ENCODE measurements at places on chromosomes 11 and 22.

DNA sequence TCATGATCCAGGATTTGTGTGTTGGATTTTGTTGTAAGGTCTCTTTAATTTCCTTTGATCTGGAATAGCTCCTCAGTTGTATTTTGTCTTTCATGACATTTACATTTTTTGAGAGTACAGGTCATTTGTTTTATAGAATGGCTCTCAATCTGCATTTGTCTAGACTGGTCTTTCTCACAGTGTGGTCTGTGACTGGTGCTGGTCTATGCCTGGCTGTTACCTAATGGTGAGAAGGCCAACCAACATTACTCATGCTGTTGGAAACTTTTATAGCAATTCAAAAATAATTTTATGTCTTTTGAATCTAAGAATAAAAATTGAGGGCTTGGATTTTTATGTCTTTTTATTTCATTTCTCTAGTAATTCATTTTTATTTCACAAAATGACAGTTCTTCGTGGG lies 3.9 kb upstream of the NCR3LG1 start:
- no peak for DNase-seq

DNA sequence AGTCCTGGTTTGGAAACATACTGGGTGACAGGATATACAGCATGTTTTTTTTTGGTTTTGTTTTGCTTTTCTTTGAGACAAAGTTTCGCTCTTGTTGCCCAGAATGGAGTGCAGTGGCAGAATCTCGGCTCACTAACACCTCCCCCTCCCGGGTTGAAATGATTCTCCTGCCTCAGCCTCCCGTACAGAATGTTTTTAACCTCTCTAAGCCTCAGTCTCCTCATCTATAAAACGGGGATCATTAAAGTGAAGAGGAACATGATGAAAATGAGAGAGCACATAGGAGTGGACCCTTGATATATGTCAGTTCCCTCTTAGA lies 28.1 kb upstream of the SCARF2 start:
- DNase-seq = no peak

GRCh38 chr22:40412441-40412840 lies 42.0 kb downstream of the SGSM3 start:
- DNase-seq = no peak

DNA sequence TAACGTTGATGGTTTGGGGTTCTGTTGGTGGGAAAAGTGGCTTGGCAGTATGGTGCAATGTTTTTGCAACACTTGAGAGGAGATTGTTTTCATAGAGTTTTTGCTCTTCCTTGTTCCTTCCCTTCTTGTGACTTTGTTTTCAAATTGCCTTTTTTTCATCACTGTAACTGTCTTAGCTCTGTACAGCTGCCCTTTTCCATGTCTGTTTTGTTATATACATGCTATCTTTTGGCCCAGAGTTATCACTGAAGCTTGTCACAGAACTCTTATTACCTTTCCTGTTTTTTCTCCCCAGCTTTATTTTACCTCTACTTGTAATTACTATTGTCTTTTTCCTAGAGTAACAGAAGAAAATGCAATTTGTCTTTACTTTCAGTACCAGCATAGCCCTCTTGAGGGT lies 154.1 kb downstream of the DDX10 start:
- no peak for DNase-seq

DNA sequence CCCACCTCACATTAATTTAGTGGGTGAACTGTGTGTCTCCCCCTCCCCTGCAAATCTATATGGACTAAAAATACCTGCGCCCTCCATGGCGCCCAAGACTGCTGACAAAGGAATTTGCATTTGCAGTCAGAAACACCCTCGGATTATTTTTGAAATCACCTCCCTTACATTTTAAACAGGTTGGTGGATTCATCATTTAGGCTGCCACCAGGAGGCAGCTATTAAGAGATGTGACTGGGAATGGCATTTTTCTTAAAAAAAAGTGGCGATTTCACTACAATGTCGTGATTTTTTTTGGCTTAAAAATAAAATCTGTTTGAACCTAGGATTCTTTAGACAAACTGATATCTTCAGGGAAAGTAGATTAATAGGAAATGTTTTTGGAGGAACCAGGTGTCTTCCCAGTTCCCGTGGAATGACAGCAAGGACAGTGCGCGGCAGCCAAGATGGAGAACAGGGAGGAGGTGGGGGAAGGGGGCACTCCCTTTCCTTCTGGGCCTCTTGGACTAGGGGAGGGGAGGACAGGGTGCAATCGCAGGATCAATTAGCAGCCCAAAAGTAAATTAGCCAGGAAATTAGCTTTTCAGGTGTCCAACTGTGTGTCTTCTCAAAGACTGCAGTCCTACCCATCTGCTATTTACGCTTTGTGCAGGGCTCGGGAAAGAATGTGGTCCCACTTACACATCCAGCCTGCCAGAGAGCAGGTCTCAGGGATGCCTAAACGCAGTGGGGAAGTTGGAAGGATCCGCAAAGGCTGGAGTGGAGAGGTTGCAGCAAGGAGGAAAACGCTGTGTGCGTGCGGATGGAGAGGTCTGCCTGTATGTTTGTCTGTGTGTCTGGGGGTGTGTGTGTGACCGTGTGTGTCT lies 496.4 kb downstream of the NTM start:
- no peak for DNase-seq

- no peak for DNase-seq
Measured at GRCh38 chr11:125364121-125364826, 131.8 kb downstream of the FEZ1 start.

GRCh38 chr11:19355601-19356000 lies 114.9 kb upstream of the E2F8 start:
- DNase-seq = no peak

GRCh38 chr11:6771926-6772893 lies at the start of gene OR2AG2:
Gene OR2AG2 (minus strand): TSS chr11:6771976. CDS start chr11:6768957, 3,019 bp downstream.
- DNase-seq = peak; percentile 6

DNA sequence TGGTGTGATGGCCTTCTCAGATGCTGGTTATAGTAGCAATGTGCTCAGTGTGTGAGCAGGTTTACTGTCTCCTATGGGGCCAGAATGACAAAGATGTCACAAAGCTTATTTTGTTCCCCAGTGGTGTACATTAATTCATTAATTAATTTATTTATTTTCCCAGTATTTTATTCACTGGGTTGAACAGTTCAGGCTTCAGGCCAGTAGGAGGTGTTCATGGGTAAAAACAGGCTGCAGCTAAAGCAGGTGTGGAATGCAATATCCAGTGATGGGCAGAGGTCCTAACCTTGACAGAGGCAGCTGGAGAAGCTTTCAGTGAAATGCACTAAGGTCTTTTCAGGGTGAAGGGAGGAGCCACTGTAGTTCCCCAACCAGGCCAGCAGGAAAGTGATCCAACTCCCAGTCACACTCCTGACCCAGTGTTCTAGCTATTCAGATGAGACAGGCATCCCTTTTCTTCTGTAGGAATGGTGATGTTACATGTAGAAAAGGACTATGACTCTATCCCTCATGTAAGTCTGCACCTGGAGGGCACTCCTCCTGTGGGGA lies 7.8 kb upstream of the FANCF start:
- DNase-seq = no peak

GRCh38 chr22:19764636-19765476 lies 4.3 kb downstream of the TBX1 start:
- DNase-seq = no peak

- DNase-seq = peak; percentile 91
Measured at GRCh38 chr11:46112961-46113607, 8.2 kb downstream of the PHF21A start.

- peak; percentile 93 for DNase-seq
Measured at GRCh38 chr11:11409901-11410300, 56.9 kb upstream of the CSNK2A3 start.

- no peak for DNase-seq
Measured at GRCh38 chr11:113375402-113375801, 12.2 kb upstream of the ANKK1 start.

Measured in hematopoietic multipotent progenitor cell treated with erythropoietin and hydrocortisone succinate and interleukin-3 and kit ligand, for 8 days (in vitro differentiated cells).